ENCODE measurements at places on chromosomes 6 and 20.

DNA sequence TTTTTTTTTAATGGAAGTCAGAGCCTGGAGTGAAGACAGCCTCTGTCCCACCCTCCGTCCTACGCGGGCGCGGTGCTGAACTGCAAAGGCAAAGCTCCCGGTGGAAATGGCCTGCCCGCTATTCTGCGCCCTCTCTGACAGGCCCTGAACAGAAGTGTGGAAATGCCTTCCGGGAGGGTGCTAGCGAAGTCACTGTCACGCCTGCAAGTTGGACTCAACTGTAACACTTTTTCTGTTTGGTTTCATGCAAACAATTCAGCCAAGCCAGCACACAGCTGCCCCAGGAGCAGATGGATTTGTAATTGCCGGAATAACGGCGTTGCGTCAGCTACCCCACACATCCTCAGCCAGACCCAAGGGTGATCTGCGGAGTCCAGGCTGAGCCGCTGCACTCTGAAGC, 107.6 kb downstream of the PSMB1 start:
- DNase-seq = no peak

GRCh38 chr20:5595744-5596143, 154.5 kb upstream of the SHLD1 start:
- no peak for DNase-seq

GRCh38 chr6:133814797-133815196, 74.1 kb upstream of the TCF21 start:
- no peak for DNase-seq

DNA sequence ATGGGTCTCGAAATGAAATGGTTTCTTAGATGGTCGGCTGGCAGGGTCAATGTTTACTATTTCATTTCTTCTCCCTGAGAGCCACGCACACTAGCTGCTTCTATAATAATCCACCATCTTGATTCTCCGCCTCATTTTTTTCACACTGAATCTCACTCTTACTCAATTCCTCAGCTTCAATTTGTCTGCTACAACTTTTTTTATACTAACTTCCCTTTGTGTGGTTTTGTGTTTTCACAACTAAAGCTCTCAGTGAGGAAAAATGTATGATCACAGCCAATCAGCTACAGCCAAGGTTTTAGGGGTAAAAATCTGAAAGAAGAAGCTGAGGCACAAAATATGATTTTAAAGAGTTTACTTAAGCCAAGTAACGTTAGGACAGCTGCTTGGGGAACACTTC, 1309.4 kb downstream of the EPHA7 start:
- no peak for DNase-seq

DNA sequence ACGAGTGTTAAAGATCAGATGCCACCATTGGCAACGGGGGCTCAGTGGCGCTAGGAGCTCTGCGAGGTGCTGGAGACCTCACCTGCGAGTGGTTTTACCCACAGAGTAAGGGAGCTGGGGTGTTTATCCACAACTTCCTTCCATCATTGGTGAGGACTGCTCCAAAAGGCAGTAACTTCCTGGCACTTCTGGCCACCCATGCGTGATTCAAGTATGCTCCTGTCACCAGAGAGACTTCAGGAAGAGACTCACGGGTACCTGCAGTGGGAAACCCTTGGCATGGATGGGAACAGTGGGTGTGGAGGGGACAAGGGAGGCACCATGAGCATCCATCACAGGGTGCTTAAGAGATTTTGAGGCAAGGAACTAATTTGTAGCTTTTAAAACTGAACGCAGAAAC, 53.2 kb downstream of the RIN2 start:
- no peak for DNase-seq

DNA sequence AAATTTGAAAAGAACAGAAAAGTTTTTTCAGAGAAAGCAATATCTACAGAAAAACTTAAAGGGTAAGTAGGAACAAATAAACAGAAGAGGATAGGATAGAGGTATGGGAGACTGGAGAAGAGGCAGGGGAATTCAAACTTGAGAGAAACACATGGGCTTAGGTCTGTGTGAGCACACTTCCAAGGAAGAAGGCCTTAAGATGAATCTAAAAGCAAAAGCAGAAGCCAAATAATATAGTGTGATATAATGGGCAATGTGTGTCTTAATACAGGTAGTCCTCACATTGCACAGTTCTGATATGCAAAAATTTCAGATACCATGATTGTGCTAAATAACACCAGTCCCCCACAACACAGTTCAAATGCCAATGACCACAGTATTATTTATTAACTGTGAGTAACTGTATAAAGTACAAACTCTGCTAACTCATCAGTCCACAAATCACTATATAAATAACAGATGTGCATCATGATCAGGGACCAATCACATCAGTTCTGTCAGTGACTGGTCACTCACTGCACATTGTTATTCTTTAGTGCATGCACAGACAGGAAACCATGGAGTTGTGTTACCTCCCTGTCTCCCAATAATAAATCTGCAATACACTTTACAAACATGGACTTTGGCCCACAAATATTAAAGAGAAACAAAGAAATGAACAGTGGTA, 18.6 kb downstream of the SNX14 start:
- DNase-seq = no peak

GRCh38 chr6:145396499-145396898, 338.8 kb downstream of the EPM2A start:
- no peak for DNase-seq

DNA sequence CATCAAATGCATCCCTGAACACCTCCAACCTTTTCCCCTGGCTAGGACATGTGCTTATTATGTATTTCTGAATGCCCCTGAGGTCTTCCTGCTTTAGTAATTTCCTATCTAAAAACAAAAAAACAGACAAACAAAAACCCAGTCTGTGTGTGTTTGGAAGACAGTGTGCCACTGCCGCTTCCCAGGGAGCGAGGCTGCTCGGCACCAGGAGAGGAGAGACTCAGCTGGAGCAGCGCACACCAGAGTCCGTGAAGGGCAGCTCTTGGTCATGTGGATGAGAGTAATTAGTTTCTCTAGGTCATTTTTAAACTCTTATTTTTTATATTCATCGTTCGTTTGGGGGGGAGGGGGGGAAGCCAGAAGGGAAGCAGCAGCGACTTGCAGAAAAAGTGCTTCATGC, 10.0 kb upstream of the ANKRD60 start:
- no peak for DNase-seq

DNA sequence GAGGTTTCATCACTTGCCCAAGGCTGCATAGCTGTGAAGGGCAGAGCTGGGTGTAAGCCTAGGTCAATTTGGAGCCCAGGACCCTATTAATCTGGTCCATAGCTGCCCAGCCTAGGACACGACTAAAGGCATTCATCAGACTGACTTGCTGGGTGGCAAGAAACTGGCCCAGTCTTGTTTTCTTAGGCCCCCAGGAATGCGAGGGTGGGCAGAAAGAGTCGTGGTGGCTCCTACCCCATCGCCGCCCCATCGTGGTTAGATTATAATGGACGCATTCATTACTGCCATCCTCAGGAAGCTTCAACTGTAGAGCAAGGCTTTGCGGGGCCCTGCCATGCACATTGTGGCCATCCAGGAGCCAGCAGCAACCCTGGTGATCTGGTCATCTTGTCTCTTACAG, 16.1 kb downstream of the DYNLRB1 start:
- DNase-seq = no peak

- DNase-seq = no peak
Measured at GRCh38 chr20:45416917-45417316, 976 bp downstream of the PIGT start.

- DNase-seq = peak; percentile 18
Measured at GRCh38 chr6:113630738-113631535, 226.2 kb upstream of the MARCKS start.

DNA sequence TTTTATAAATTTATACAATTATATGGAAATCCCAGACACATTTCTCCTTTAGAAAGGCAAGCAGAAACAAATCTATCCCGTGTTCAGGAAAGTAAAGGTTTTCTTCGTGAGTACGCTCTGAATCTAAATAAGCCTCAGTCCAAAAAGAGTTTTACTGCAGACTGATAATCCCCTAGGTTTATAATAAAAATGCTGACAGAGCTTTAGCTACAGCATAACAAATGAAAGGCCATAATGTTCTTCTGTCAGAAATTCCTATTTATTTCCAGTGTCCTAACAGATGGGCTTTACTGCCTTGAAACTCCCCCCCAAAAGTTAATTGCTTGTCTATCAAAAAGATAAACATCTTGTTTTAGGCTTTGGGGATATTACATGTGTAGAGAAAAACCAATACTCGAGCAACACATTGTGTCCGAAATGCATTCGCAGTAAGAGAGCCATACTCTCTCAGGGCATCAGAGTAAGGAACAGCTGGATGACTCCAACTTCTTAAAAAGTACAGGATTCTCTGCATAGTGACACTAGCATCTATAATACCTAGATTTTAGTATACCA, 109.0 kb downstream of the PRKN start:
- no peak for DNase-seq

GRCh38 chr6:53682632-53683031, 17.1 kb upstream of the KLHL31 start:
- no peak for DNase-seq

DNA sequence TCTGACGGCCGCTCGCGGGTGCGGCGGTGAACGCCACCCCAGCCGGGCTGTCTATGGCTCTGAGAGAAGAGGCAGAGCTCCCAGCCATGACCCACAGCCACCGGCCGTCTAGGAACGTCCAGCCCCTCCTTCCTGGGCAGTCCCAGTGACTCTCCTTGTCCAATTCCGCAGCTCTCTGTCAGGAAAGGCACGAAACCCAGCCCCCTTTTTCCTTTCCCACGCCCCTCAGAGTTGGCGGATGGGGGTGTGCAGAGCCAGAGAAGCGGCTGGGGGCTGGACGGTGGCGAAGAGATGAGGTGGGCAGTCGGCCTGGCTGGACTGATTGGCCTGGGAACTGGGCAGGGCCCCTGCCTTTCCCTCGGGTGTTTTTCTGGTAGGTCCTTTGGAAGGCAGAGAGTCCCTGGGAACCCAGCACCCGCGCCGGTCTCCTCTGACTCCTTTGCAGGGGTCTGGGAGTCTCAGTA, 1.5 kb downstream of the EBF4 start:
- DNase-seq = no peak

GRCh38 chr20:8657664-8658063, 411.2 kb upstream of the PLCB4 start:
- no peak for DNase-seq

DNA sequence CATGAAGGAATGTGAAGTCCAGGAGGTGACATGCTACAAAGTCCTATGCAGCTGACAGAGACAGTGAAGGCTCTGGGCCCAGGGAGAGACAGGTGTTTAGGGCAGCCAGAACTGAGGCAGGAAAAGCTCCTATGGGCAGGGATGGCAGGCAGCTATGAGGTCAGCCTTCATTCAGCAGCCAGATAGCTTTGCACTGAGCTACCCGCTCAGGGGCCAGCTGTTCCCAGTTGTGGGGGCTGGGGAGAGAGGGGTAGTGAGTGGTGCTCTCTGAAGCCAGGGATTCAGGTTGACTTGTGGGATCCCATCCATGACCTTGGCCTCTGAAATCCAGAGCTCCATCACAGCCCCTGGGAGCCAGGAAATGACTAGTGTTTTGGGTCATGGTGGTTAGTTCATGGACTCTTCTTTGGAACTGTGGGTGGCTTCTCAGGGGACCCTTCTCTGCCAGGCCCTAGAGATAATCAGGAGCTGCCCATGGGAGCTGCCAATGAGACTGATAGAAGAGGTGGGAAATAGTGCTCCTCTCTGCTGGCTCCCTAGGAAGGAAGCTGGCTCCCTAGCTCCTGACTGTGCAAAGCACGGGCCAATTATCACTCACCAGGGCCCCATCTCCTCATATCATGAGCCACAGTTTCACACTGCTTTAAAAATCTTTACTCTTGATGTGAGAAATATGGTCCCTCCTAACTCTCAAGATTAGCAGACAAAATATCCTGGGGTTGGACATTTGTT, 127.7 kb downstream of the VEGFA start:
- DNase-seq = no peak

DNA sequence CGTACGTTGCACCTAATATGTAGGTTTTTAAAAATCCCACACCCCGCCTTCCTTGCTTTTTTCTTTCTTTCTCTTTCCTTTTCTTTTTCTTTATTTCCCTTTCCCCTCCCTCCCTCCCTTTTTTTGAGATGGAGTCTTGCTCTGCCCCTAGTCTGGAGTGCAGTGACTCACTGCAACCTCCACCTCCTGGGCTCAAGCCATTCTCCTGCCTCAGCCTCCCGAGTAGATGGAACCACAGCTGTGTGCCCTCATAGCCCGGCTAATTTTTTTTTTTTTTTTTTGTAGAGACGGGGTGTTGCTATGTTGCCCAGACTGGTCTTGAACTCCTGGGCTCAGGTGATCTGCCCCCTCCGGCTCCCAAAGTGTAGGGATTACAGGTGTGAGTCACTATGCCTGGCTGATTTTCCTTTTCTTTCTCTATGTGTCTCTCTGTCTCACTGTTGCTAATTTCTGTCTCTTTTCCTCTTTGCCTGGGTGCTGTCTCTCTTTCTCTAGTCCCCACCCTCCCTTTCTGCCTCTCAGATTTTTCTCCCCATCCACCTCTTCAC, 61.2 kb downstream of the SRC start:
- no peak for DNase-seq

- DNase-seq = no peak
Measured at GRCh38 chr6:16045238-16045637, 83.6 kb upstream of the MYLIP start.

GRCh38 chr20:50286174-50286511, 95.5 kb downstream of the CEBPB start:
- no peak for DNase-seq

DNA sequence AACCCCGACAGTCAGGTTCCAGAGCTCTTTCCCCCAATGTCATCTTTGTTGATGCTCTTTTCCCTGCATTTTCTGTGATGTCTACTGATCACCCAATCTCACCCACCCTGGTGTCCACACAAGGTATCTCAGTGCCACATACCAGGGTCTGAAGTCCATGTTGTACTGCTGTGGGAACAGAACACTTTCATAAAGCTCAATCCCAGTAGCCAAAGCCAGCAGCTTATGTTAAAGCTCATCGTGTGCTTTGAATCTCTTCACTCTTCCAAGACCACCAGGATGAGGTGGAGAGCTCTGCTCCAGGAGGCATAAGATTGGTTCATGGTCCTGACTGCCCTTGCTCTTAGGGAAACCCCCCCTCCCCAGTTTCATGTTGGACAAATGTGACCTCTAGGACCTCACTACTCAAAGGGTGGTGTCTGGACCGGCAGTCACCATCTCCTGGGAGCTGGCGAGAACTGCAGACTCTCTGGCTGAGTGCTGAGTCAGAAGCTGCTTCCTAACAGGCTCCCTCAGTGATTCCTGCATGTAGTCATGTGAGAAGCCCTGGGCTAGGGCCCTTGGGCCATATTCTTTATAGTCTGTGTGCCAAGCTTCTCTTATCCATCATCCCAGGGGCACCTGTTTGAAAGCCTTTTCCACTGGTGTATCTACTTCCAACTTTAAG, 13.4 kb upstream of the CPNE5 start:
- no peak for DNase-seq
